ENCODE measurements at places on chromosomes 2 and 18.

DNA sequence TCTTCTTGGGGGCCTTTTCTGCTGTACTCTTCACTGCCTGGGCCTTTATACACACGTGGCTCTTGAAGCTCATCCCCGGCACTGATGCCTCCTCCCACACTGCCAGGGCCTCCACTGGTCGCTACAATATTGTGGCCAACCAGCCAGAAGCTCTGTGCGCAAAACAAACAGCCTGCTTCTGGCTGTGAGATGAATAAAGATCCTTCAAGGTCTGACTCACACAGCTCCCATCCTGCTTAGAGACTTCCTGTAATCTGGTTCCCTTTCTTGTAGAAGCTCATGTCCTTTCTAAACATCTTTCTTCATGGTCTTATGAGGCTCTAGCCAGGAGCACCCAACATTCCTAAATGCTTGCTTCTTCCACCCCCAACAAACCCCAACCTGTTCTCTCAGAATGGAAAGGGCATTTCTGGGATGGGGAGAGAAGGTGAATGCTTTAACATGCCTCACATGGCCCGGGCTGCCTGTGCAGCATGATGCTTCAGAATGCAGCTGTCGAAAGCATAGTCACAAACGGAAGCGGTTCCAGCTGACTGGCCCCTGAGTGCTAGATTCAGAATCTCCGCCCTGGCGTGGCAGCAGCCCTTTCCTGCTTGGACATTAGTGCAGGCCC lies 24.6 kb downstream of the NRP2 start:
- DNase-seq, result peak; percentile 80

GRCh38 chr2:45922577-45922988 lies 271.1 kb downstream of the PRKCE start:
- peak; percentile 90 for DNase-seq

- DNase-seq, result no peak
These were observed 21.2 kb upstream of the UGGT1 start for GRCh38 chr2:128069769-128070168.

DNA sequence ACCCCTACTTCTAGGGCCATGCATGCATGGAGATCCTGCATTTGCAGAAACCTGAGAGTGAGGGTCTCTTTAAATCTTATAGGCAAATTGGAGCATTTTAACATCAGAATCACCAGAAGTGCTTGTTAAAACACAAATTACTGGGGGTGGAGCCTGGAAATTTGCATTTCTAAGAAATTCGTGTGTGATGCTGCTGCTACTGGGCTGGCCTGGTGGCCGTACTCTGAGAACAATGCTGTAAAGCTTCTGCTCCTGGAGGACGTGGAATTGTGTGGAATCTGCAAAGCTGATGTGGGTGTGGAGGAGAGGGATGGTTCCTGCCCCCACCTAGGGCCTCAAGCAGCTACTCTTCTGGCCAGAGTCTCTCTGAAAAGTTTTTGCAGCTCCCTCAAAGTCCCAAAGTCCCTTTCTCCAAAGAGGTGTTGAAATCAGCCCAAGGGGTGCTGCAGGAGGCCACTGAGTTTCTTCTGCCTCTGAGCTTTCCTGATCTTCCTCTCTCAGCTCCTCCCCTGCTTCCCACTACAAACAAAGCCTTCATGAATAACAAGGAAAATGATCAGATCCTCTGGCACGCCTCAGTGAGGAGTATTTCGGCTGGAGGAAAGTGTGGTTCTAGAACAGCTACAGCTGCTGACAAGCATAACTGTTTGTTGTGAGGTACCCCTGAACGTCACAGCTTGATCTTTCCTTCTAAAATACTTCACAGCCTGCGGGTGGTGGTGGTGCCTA lies 508.3 kb downstream of the CNTNAP5 start:
- DNase-seq, result no peak

GRCh38 chr2:202069170-202070067 lies 3.6 kb upstream of the KIAA2012 start:
- DNase-seq, result no peak

DNA sequence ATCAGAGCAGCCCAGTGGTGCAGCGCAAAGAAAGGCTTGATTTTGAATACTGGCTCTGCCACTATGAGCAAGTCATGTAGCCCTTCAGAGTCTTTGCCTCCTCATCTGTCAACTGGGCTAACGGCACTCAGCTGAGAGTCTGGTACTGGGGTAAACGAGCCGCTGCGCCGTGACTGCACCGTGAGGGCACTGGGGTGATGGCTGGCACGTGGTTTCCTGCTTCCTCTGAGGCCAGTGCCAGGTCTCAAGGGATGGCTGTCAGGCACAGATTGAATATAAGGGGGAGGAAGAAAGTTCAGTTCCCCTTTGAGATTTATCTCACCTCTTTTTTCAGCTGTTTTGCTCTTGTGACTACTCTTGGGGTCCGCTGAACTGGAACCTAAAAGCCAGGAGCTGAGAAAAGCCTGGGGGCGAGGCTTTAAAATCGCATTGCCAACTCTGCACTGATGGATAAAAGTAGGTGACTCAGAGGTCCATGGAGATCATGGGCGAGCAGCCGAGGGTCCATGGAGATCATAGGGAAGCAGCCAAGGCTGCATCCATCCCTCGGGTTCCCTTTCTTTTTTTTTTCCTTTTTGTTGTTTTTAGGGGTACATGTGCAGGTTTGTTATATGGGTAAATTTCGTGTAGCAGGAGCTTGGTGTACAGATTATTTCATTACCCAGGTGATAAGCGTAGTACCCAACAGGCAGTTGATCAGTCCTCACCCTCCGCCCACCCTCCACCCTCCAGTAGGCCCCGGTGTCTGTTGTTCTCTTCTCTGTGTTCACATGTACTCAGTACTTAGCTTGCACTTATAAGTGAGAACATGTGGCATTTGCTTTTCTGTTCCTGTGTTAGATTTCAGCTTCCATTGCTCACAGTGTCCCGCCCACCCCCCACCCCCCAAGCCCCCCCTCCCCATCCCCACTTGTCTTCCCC lies 114.3 kb downstream of the SPP2 start:
- no peak for DNase-seq

DNA sequence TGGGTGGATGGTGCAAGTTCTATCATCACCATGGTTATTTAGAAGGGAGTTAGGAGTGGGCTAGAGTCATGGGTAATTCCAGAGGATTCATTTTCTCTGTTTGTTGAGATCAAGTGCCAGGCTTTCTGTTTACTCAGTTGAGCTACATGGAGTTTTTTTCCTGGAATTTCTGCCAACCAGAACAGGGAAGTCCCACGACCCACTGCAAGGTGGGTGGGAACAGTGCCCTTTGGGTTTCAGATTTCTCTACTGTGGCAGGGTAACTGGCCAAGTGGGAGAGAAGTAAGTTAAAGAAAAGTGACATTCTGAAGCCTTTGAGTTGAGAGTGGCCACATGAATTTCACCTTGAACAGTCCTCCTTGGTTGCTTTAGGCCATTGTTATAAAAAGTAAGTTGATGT lies 138.9 kb downstream of the SLC39A10 start:
- no peak for DNase-seq

GRCh38 chr2:43175020-43175441 lies 51.4 kb downstream of the ZFP36L2 start:
- DNase-seq, result no peak

DNA sequence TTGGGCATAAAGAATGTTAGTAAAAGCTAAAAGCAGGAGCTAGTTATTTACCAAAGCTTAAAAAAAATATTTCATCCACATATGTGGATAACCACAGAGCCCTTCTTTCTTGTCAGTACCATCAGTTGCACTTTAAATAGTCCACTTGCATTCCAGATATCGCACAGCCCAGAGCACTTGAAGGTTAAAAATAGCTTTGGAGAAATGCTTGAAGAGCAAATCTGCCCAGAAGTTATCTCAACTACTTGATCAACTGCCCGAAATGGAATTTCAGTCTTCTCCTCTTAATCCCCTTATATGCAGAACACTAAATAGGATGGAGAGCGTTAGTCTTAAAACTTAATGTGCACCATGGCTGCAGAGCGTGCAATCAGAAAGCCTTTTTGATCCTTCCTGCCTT lies 148.3 kb downstream of the PLEKHA3 start:
- DNase-seq, result no peak

DNA sequence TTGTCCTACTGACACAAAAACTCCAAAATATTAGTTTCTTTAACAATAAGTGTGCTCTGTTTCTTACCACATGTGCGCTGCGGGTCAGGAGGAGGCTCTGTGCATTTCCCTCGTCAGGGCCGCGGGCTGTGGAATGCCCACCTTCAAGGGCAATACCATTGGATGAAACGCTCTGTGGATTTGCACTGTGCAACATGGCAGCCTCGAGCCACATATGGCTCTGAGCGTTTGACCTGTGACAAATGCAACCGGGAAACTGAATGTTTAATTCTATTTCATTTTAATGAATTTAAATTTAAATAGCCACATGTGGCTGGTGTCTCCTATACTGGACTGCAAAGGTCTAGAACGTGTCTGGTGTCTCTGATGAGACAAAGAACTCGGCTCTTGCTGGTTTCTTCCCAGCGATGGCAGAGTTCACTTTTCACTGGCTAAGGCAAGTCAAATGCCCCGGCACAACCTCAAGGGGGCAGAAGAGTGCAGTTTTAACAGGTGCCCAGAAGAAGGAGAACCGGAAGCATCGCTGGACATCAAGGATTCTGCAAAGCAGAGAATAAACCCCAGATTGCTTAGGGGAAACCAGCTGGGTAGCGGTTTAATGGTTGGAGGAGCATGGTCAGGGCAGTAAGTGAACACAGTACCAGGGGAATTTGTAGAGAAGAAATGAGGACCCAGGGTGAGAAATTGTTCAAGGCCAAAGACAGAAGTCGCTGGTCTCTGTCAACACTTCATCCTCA lies 37.0 kb upstream of the TMEM18 start:
- peak; percentile 51 for DNase-seq

- DNase-seq, result no peak
These were observed 210.4 kb downstream of the METTL4 start for GRCh38 chr18:2360861-2361260.

DNA sequence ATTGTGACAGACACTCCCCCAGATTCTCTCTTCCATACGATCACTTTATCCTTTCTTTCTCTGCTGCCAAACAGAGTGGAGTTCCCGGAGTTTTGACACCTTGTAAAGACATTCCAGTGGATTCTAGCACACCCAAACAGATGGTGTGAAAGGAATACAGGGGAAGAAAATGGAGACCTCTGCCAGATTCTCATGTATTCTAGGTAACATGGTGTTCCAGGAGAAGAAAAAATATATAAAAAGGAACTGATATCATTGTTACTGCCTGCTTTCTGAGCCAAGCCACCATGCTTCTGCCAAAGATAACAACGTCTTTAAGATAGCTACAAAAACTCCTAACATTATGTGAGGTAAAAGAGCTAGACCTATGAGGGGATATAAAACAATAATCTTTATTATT lies 136.5 kb downstream of the TXNL1 start:
- DNase-seq, result no peak

DNA sequence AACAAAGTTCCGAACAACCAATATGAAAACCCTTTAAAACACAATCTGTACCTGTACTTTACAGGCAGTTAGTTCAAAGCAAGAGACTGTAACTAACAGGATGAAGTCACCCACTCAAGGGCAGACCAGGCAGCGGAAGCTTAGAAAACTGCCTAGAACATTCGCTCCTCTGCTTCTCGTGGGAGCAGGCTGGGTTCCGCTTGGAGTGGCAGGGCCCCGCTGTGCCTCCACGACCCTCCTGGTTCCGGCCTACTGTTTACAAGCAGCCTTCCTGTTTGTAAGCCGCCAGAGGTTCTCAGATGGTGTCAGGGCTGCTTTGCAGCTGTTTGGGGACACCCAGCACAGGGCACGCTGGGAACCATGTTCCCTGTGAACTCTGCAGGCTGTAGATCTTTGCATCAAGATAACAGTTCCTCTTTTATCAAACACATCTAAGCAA lies 31.3 kb downstream of the CIB4 start:
- no peak for DNase-seq

DNA sequence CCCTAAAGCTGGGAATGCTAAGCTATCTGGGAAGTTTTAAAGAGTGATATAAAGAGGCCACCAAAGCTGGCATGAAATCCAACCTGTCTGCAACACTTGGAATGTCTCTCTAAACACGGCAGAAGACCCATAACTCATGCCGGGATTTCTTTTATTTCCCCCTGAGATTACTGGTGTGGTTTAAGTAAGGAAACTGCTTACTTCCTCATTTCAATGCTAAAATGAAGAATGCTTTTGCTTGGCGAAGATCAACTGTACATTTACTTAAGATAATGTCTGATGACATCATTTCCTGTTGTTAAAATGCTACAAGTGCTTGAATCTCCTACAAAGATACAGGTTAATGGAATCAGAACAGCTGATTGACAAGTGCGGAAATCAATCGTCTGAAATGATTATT lies 353.8 kb upstream of the SALL3 start:
- no peak for DNase-seq

GRCh38 chr18:10234912-10235660 lies 219.3 kb upstream of the APCDD1 start:
- no peak for DNase-seq

DNA sequence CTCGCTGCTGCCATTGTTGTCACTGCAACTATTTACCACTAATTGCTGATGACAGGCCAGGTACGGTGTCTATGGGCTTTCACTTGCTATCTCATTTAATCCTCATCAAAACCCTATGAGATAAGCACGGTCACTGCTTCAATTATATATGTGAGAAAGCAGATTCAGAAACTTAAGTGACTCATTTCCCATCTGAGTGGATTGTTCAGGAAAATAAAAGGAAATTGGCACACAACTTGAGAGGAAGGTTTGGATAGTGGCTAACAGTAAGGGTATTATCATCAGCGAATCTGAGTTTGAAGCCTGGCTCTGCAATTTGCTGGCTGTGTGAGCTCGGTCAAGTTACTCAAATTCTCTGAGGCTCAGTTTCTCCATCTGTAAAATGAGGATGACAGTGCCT lies 196.0 kb downstream of the KCNS3 start:
- no peak for DNase-seq

DNA sequence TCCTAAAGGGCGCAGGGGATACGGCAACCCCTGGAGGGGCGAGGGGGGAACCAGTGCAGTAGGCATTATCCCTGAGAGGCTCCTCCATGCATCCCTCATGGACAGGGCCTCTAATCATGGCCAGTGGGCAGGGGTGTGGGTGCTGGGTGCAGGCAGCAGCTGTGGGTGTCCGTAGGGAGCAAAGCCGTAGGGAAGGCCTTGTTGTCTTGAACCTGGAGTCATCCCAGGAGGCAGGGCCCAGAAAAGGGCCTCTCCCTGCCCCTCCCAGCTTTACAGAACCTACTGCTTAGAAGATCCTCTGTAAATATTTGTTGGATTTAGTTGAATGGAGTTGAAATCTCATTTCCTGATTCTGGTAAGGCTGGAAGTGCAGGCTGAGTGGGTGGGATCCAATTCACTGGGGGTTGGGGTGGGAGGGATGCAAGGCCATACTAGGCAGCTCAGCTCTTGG lies 207.0 kb upstream of the HAAO start:
- DNase-seq, result no peak

GRCh38 chr18:49582579-49582978 lies 20.7 kb downstream of the LIPG start:
- no peak for DNase-seq
